ENCODE measurements at places on chromosomes 6 and 20.

- DNase-seq, result no peak
Observed at GRCh38 chr6:83952830-83953229, 80.7 kb upstream of the MRAP2 start.

- DNase-seq, result no peak
Observed at GRCh38 chr6:70060680-70061079, 194.3 kb downstream of the COL19A1 start.

- DNase-seq, result no peak
Observed at GRCh38 chr6:90219209-90219985, 77.2 kb downstream of the BACH2 start.

DNA sequence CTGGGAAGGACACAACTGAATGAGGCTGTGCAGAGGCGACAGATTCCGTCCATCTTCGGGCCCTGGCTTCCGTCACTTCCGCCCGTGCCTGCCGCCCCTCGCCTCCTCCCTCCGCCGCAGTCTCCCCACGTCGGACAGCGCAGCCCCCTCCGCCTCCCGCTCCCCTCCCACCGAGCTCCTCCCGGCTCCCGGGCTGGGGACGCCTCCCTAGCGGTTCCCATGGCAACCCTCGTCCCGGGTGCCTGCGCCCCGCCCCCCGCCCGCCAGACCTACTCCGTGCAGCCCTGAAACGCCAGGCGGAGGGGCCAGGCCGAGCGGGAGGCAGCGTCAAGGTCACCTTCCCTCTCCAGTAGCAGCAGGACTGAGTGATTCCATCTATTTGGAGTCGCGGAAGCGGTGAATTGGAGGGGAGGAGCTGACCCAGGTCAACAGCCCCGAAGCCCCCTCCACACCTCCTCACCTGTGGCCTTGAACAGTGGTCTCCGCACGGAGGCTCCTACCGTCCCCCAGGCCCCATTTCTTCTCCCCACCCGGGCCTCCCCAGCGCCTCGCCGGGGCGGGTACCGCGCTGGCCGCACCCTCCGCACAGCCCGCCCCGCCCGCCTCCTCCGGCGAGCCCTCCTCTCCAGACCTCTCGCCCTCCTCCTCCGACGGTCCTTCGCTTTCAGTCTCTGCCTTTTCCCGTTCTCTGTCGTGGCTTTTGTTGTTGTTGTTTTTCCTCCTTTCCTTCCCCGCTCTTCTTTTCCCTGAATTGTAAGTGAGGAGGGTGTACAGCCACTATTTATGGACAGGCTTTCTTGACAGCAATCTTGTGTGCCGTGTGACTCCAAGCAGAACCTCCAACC lies 951 bp downstream of the NRSN2 start:
- DNase-seq, result peak; percentile 21

GRCh38 chr6:106630366-106630765 lies 988 bp downstream of the QRSL1 start:
- no peak for DNase-seq

DNA sequence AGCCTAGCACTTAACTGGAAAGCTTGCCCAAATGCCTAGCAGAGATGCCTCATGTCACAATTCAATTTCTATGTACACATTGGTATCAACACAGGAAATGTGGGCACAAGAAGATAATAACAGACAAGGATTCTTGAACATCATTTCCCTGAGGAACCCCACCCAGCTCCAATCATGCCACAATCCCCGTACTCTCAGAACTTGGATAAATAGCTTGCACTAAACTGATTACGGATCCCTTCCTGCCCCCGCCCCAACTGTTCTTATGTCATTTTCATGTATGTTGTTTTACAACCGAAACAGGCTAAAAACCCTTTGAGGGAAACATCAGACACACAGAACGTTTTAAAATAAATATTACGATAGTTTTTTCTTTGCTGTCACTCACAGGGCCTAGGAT lies 87.1 kb downstream of the BACH2 start:
- DNase-seq, result no peak

Measured in AML-193 (cell line).